OCI-M1 (cell line): ENCODE measurements at places on chromosomes 6 and 20.
A peak's percentile ranks its signal among the peaks of the same experiment; 100 is the strongest.

DNA sequence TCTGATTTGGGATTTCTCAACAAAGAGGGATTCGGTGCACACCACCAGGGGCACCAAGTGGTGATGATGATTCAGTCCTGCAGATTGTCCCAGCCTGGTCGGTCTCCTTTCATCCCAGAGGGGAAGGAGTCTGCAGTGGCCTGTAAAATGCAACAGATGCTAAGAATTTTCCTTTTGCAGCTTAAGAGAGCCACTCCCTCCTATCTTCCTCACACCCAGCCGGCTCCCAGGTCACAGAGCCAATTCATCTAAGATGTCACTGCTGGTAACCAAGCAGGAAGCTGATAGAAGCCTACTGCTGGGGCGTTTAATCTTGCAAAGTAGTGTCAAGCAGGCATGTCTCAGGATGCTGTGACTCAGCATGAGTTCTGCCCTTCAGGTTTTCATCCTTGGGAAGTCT lies 203.8 kb upstream of the LRFN2 start:
- no peak for DNase-seq

DNA sequence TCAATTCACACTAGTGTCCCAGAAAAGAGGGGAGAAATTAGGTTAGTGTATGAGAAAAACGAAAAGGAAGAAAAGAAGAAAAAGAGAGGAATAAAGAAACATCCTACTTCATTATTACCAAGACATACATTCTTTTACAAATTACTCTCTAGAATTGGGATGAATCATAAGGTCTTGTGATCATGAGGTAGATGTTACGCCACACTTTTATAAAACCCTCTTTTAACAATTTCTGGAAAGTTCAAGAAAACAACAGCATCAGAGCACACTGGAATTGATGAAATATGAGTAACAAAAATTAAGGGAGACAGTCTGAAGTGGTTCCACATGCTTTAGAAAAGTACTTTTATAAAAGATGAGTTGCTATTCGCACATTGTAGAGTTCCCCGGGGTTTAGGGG lies 32.6 kb upstream of the NRSN1 start:
- no peak for DNase-seq

DNA sequence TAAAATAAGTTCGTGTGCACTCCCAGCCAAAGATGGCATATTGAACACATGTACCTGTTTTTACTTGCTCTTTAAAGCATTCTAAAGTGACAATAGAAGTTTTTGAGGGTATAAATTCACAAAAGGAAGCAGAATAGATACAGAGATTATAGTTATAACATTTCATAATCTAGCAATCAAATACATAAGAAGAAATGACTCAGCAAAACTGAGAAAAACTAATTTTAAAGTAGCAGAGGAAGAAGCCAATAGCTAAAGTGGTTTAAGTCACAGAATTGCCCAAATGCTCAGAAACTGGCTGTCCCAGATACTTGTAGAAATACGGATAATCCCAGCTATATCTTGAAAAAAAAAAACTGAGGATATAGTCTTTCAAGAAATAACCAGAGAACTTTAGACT lies 49.2 kb upstream of the TBC1D32 start:
- DNase-seq = peak; percentile 28

DNA sequence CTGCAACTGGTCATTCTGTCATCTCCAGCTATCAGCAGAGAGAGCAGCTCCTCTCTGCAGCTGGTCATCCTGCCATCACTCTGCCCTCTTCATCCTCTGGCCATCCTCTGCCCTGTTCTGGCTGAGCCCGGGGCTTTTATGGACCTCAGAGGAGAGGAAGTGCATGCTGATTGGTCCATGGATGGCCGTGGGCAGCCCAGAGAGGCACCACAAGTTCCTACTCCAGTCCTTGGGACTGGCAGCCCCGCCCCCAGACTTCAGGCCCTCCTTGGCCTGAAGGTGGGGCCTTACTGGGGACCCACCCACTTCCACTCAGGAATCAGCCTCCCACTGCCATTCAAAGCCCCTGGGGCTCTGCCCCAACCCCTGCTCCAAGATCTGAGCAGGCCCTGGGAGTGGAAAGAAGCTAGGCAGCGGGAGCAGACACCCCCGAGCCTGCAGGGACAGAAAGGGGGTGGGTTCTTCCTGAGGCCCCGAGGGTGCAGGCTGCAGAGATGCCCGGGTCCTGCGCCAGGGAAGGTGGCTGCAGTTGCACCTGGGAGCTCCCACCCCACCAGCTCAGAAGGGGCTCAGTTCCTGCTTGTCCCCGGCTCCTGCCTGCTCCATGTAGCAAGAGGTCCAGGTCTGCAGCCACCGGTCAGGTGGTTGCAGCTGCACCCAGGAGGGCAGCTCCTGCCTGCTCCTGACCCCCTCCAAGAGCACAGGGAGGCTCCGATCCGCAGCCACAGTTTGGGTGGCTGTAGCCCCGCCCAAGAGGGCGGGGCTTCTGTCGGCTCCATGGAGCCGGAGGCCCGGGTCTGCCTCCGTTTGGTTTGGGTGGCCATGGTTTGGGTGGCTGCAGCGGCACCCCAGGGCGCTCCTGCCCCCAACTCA lies 34.1 kb upstream of the HMGA1 start:
- no peak for DNase-seq

DNA sequence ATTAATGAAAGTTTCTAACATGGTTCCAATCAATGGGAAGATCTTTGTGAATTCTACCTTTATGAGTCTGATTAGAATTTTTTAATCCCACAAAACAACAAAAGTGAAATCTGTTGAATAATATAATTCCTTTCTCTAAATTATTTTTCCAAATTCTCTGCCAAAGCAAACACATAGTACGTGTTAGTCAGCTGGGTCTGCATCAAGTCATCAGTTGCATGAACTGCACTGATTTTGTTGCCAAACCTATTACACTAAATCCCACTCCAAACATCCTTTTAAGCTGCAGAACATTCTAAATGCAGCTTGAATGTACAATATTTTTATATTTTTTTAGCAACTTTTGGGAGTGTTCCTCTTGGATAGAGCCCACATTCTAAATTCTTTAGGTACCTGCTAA lies 199.0 kb upstream of the HSF2 start:
- no peak for DNase-seq

- DNase-seq = no peak
Observed at GRCh38 chr6:36556281-36556680, 9.0 kb upstream of the STK38 start.

DNA sequence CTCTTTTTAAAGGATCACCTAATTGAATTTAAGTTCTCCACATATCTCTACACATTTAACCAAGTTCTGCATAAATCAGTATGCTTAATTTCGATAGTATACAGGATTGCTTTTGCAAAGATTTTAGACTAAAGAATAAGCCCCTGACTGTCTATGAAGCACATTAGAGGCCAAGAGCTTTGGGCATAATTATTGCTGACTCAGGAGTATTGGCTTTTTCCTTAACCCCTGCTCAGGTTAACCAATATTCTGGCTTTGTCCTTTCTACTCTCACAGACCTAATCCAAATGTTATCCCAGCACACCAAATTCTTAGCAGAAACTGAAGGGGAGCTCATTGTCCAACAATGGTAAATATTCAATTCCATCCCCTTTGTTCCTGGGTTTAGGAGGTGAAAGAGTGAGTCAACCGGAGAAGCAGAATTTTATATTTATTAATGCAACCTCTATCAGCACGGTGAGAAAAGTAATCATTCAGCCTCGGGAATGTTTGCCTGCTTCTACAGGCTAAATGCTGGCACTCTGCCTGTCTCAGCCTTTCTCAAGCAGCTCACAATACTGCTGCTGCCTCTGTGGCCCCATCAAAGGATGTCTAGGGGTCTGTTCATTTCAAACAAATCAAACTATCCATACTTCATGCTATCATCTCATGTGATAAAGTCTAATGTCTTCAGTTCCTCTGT lies 125.0 kb downstream of the SIM1 start:
- no peak for DNase-seq

DNA sequence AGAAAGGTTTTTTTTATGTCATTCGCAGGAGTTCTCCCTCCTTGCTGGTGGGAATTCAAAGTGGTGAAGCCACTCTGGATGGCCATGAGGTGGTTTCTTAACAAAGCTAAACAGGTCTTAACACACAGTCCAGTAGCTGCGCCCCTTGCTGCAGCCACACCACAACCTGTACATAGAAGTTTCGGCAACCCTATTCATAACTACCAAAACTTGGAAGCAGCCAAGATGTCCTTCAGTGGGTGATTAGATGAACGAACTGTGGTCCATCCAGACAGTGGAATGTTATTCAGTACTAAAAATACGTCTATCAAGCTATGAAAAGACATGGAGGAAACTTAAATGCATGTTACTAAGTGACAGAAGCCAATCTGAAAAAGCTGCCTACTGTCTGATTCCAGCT lies 78.9 kb downstream of the FAM120B start:
- DNase-seq = no peak

GRCh38 chr6:169894377-169894960 lies 143.0 kb downstream of the ERMARD start:
- DNase-seq = no peak

DNA sequence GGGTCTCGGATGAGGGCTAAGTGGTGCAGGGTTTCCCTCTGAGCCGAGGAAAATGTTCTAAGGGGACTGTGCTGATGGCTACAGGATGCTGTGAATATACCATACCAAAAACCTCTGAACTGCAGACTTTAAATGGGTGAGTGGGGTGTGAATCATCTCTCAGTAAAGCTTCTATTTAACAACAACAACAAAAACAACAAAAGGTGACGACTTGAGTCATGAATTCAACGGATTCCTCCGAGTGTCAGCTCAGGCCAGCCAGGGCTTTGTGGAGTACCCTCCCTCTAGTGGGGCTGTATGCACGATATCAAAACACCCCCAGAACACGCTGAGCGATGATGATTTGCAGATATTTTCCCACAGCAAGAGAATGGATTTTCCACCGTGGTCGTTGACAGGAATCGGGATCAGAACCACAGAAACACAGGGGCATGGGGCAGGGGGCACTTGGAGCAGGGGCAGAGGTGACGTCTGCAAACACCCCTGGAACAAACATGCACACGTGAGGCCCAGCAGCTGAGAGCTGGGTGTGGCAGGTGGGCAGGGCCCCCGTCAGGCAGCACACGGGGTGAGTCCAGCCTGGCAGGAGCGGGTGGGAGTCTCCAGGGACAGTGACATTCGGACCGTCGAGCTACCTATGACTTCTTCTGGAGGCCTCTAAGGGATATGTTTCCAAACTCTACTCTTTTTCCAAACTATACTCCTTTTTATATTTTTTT lies 38.6 kb downstream of the SLC2A4RG start:
- no peak for DNase-seq

GRCh38 chr6:138605958-138606357 lies 106.7 kb upstream of the NHSL1 start:
- no peak for DNase-seq

DNA sequence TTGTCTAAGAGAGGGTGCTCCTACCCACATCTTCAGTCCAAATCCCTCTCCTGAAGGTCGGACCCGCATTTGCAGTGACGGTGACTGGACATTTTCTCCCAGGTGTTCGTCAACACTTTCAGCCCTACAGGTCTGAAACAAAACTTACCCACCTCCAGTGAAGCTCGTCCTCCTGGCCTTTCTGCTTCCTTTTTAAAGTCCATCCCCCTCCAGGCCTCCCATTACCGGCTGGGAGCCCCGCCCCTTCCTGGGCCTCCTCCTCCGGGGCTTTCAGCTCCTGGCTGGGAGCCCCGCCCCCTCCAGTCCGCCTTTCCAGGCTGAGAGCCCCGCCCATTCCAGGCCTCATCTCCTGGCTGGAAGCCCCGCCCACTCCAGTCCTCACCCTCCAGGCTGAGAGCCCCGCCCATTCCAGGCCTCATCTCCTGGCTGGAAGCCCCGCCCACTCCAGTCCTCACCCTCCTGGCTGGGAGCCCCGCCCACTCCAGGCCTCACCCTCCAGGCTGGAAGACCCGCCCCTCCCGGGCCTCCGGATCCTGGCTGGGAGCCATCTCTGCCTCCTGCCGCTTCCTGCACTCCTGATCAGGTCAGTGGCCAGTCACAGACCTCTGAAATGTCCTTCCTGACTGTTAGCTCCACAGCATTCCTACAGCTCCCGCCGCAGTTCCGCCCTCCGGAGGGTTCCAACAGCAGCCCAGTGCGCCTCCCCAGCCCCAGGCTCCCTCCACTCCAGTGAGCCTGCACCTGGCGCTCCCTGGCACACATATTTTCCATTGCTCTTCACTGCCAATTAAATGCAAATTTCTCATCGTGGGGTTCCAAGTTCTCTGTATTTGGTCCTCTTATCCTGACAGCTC lies 98.5 kb downstream of the LY86 start:
- DNase-seq = peak; percentile 100

DNA sequence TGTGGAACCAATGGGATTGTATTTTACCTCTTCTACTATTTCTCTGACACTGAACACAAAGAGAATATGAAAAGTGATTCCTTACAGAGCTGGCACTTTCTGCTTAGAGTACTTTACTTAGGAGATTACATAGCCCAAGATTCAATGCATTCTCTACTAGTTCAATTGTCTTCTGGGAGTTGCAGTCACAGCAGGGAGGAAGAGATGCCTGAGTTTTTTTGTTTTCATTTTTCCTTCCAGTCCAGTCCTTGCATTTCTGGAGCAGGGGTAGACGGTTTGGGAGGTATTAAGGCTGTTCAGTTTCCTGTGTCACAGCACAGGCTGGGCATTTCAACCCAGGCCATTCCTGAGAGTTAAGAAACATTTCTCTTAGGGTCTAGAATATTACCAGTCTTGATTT lies 42.0 kb upstream of the SLC2A12 start:
- no peak for DNase-seq

DNA sequence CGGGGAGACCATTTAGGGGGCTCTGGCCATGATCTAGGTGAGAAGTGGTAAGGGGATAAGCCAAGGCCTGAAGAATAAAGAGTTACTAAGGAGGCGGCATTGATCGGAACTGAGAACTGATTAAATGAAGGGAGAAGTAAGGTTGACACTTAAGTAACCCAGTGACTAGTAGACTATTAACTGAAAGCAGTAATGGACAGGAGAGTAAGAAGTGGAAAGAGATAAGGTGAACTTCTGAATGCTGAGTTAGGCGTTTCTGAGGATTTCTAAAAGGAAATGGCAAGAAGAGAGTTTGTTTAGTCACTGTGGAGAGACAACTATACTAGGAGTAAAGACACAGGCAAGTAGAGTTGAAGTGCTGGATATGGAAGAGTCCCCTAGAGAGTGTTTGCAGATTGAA lies 1.9 kb downstream of the ABCF1 start:
- DNase-seq = no peak

DNA sequence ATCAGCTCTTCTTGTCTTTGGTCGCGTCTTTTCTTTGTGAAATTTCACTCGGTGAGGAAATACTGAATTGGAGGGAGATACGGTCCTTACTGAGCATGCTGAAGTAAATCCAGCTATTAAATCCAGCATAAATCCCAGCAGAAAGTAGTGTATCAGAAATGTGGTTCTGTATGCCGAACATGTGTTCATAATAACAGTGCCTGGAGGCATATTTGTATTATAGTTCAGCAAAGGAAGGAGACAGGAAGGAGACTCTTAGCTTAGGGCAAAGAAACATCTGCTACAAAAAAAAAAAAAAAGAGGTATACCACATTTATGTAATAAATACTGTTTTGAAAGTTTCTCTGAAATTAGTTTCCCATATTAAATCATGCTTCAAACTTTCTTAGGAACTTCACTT lies 211.8 kb downstream of the PLCB4 start:
- no peak for DNase-seq

- peak; percentile 79 for DNase-seq
Observed at GRCh38 chr6:35343835-35344550, 1.6 kb downstream of the PPARD start.
